ENCODE measurements at places on chromosomes 13 and 19. TPM values are rescaled to one million over a fixed set of nuclear protein-coding genes. Genes with fewer than 3 reads are reported as not detected.
A peak's percentile ranks its signal among the peaks of the same experiment; 100 is the strongest.

DNA sequence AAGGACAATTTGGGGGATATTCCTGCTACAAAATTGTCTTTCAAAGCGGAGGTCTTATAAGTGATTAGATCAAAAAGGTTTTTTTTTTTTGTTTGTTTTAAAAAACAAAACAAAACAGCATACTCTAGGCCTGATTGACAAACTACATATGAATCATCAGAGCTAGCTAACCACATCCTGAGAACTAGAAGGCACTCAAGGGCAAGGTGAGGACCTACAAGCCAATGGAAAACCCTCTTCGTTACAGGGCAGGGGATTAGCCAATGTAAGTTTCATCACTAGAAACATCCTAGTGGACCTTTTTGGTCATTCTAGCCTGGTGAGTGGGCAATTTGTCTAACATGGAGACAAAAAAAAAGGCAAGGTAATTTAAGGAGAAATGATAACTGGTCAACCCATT, 428.6 kb downstream of the RFC3 start:
- no peak for DNase-seq

GRCh38 chr13:97119943-97120342, 102.2 kb upstream of the MBNL2 start:
- DNase-seq: peak; percentile 49

- no peak for DNase-seq
Measured at GRCh38 chr19:10419646-10420443, 493 bp upstream of the PDE4A start.

Gene SOX1
- polyA plus RNA-seq: not detected

Gene FFAR1
- not detected for polyA plus RNA-seq

Gene GIPC3
- polyA plus RNA-seq: 2.1 TPM
